ENCODE measurements at places on chromosomes 3 and 15.
A peak's percentile ranks its signal among the peaks of the same experiment; 100 is the strongest.

GRCh38 chr3:42264399-42265058 lies 1.5 kb downstream of the CCK start:
- DNase-seq, result peak; percentile 36

DNA sequence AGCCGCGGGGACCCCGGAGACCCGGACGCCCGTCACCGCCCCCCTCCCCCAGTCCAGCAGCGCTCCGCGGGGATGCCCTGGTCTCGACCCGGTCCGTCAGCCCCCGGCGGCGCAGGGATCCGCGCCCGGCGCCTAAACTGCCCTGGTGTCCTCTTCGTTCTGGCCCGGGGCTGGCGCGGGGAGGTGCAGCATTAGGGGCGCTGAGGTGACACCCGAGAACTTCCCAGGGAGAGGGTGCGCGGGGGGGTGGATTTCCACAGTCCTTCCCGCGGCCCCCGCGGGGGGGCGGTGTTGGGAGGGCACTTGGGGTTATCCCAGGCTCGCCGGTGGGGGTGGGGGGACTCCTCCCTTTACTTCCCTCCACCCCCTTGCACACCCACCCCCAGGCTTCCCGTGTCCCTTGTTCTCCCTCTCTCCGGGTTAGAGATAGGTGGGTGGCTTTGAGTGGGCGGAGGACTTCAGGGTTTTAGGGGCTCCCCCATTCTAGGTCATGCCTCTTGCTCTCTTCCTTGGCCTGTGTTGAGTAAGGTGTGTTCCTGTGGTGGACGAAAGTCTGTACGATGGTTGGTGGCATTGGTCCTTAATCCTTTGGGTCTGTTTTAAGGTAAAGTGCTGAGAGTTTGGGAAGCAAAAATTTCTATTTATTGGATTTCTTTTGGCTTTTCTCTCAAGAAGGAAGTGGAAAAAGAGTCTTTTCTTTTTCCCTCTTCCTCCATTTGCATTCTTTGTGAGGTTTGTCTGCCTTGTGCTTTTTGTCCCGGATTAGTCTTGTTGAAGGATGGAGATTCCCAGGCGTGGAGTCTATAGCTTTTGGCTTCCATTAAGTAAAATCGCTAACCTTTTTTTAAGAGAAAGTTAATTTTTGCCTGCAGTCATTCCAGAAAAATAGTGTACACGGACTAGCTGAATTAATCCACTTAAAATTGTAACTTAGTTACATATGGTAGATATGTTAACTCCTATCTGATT lies 811 bp downstream of the SKIL start:
- no peak for DNase-seq

DNA sequence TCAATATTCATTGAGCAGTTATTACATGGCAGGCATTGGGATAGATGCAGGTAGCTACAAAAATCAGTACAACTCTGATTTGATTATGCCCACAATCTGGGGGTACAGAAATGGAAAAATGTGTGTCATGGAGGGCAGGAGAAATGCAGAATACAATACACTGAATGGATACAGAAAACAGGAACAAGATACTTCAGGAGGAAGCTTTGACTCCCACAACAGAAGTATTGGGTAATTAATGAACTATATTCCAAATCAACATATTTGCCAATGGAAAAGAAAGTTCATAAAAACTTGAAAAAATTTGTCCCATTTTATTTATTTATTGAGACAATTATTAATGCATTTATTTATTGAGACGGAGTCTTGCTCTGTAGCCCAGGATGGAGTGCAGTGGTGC lies 207.0 kb downstream of the SUCLG2 start:
- DNase-seq, result no peak

DNA sequence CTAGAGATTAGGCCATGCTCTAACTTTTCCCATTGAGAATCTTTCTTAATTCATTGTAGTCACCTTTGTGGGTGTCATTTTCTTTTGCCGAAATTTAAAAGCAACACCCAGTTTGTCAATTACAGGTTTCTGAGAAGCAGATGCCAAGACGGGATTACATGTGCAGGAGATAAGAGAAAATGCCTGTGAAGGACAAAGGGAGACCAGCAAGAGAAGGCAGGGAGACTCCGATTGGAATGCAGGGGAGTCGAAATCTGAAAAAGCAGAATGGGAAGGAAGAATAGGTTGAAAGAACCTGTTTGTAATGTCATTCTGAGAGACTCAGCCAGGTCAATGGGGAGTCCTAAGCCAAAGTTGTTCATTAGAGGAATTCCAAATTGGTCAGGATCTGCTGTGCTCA lies 3.6 kb upstream of the DPH6 start:
- DNase-seq, result no peak

DNA sequence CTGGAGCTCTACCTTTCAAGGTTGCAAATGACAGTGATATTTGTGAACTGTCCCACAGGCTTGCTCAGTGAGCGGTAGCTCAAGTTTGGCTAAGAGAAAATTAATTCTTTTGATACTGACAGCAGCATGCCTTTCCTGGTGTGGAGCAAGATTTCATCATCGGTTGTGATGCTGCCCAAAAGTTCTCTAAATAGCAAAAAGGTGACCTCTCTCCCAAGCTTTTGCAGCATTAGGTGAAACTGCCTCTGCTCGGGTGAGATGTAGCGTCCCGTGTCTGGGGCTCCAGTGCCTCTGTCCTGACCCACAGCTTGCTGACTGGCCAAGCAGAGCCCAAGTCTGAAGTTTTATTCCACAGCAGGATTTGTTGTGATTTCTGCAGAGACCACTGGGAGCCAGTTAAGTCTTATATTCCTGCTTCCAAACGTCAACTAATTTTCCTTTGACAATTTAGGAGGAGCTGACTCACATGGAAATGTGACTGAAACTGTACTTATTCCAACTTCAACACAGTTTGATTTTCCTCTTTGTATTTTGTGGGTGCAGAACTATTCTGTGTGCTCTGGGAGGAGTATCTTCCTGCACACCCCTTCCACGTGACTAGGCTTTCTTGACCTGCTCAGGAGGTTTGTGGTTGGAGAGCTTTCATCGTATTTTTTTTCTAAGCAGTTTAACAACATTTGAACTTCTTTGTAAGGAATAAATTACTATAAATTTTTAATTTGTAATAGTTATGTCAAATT lies 5.9 kb downstream of the SYNM start:
- DNase-seq, result no peak
